ENCODE measurements at places on chromosomes 3 and 15.
A peak's percentile ranks its signal among the peaks of the same experiment; 100 is the strongest.

DNA sequence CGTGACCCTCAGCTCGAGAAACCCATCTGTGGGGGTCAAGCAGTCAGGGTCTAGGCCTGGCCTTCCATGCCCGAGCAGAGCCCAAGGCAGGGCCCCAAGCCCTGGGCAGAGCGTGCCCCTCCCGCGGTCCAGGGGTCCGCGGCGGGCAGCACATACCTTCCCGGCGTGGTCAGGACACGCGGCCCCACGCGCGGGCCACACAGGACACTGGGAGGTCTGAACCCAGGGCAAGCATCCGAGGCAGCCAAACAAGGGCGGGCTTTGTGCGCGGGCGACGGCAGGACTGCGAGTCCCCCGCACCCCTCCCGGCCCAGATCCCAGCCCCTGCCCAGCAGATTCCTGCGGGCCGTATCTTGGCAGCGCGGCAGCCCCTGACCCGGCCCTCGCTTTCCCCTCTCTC lies 61.6 kb upstream of the ACAN start:
- no peak for DNase-seq

GRCh38 chr3:13713396-13713795 lies 164.5 kb downstream of the FBLN2 start:
- DNase-seq: no peak

DNA sequence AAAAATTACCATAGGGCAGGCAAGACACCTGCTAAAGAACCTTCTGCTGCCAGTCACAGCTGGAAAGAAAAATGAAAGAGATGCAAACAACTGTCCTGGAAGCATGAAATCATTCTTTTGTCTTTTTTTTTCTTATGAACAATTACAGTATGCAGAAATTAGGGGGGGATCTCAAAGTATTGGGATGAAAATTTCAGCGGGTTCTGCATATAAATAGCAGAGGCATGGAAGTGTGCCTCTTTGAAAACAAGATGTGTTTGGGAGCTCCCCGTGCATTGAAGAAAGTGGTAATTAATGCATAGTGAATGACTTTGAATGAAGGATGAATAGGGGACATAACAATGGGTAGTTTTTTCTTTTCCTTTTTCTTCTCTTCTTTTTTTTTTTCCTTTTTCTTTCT lies 431.2 kb downstream of the SOX2 start:
- DNase-seq: peak; percentile 7

GRCh38 chr3:161163297-161163696 lies 57.8 kb upstream of the NMD3 start:
- no peak for DNase-seq

- DNase-seq: no peak
Measured at GRCh38 chr15:98753726-98754656, 105.7 kb downstream of the IGF1R start.

- no peak for DNase-seq
Measured at GRCh38 chr3:185152410-185153170, at the start of gene C3orf70. TSS of gene C3orf70 (minus strand) at chr3:185153060. CDS start at chr3:185152823, 237 bp downstream.

DNA sequence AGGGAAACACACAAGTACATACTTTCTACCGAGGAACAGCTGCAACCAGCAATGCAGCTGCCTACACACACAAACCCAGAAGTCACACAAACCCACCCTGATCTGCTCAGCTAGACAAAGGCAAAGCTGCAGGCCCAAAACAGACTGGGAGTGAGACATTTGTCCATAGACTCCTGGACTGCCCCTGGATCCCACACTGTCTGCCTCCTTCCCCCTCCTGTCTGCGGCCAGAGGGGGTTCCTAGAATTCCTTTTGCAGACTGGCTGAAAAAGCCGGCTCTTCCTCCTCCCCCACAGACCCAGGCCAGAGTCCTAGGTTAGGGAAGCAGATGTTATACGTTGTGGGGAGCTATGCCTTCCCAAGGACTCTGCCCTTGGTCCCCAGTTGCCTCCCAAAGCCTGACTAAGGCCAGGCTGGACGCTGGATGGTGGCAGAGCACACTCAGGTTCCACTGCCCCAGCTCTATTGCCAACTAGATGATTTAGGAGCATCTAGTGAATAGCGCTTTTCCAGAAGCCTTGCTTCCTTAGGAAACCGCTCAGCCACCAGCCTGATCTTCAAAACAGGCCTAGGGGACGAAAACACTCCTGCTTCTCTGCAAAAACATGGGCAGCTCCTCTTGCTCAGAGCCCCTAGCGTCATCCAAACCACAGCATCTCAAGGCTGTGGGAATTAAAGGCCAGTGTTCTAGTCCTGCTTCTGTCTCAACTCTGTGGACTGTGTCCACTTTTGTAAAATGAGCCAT lies 37.4 kb upstream of the CILP start:
- DNase-seq: no peak

- no peak for DNase-seq
Measured at GRCh38 chr3:157026091-157026490, 133.9 kb downstream of the CCNL1 start.

DNA sequence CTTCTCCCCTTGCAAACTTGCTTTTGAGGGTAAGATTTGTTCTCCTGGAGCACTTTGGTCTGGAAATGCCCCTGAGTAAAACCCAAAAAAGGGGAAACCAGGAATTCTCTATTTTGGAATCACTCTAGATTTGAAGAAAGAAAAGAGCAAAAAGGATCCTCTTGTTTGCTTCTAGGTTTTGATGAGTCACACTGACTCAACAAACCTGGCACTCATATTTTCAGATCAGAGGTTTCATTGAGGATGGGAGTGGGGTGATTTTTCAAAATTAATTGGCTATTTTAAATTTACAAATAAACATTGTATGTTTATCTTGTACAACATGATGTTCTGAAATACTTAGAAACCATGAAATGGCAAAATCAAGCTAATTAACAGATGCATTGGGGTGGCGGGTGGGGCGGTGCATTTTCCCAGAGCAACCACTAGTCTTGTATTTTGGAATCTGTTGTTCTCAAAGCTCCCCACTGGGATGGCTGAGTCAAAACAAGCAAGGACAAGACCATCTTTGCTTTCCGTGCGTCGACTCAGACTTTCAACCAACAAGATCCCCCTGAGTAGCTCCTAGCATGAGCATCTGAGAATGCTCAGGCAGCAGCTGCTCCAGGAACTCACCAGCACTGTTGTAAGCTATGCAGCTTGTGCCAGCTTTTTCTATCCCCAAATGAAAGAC lies 451.4 kb downstream of the WDR72 start:
- no peak for DNase-seq

- DNase-seq: no peak
Measured at GRCh38 chr3:57917601-57918000, 90.6 kb upstream of the FLNB start.

DNA sequence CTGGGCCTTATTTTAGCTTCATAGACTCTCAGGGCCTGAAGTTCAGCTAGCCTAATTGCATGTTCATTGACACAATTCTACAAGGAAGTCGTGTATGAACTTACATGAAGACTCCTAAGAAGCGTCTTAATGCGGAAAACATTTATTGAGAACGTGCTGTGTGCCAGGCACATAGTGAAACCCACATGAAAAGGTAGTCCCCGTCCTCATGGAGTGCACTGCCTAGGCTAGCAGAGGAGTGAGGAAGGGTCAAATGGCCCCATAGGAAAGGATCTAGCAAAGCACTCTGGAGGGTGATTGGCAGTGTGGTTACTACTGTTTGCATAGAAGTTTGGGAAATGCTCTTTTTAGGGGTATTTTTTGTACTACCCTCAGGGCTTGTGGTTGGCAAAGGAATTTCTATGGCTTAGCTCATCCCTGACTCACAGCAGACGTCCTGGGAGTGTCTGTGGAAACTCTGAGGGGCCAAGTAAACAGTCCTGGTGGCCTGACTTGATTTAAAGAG lies 854 bp upstream of the NPTN start:
- DNase-seq: no peak

DNA sequence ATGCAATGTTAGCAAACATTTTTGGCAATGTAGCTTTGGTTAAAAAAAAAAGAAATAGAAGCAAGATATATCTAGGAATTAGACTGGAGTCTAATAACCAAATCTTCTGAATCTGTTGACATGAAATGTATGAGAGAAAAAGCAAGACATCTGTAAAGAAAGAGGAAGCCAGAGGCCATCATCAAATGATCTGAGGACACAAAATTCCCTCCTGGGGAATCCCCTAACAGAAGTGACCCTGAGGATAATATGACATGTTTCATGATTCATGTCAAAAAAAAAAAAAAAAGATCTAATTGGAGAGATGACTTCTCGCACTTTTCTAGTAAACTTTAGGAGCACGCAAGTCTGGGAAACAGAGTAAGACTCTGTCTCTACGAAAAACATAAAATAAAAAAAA lies 70.9 kb downstream of the IMPG2 start:
- DNase-seq: no peak

GRCh38 chr3:101828276-101828675 lies 21.0 kb upstream of the NFKBIZ start:
- no peak for DNase-seq

DNA sequence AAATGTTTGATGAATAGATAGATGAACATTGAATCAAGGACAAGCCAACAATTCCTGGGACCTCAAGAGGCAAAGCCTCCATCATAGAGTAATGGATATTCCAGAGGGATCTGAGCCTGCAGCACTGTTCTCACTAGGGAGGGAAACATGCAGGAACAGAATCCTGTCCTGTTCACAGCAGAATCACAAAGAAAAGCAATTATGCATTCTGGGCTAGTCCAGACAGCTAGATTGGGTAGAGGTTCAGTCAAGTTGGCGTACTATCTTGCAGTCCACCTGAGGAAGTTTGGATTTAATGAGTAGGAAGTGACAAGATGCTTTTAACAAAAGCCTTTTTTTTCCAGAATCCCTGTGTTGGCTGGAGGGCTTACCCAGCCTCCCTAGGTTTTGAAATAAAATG lies 314.5 kb upstream of the SEMA6D start:
- no peak for DNase-seq

All from NAMALWA (cell line).